ENCODE measurements at places on chromosomes 11 and 22.

DNA sequence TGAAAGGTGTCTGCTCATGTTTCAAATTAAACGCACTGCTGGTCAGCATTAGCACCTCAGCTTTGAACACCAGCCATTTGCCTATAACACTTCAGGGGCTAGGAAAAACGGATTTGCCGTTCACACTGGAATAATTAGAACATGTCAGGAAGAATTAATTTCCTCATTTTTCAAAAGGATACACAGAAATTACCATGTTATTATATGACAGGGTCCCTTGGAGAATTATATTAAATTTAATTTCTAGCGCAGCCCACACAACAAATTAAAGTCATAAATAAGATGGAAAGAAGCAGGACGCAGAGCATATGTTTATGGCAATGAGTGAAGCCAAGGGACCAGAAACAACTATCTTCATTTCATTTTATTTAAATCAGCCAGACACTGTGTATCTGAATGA is 83.8 kb upstream of the SOX6 start:
- DNase-seq: no peak

DNA sequence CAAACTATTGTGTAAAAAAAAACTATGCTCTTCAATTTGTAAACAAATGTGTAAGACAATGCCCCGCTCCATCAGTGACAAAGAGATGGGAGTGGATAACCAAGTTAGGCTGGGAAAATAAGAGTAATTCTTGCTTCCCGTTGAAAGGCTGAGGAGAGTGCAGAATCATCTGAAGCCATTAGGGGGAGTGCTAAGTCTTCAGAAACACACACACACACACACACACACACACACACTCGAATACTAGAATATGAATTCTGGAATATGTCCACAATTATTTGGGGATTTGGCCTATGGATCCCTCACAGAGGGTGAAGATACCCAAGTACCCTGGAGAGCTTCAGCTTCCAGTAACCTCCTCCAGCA is 27.8 kb upstream of the ROBO3 start:
- no peak for DNase-seq

- no peak for DNase-seq
Observed at GRCh38 chr11:118714816-118715215, 35.4 kb upstream of the TREH start.

DNA sequence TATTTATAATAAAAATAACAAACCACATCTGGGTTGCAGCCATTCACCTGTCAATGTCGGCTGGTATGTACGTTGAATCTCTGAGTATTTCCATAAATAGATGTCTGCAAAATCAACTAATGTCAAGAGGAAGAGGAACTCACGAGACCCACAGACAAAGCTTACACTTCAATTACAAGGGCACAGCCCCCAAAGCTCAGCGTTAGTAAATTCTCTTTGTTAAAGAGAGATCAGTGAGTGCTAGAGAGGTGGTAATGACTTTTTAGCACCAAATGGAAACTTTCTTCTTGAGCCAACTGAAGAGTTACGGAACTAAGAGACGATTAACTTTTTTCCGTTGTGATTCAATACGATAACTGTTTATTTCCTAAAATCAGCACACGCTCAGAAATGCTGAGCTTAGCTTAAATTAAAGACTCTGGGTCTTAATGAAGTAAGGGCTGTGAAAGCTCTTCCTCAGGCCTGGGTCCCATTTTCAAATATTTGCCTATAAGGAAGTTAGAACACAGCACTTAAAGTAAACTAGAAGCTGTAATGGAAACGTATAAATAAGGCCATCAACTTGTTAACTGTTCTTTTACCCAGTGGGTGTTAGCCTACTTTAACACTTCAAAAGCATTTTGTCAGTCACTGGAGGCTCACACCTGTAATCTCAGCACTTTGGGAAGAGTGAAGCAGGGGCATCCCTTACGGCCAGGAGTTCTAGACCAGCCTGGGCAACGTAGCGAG is 22.8 kb upstream of the TFIP11 start:
- no peak for DNase-seq

DNA sequence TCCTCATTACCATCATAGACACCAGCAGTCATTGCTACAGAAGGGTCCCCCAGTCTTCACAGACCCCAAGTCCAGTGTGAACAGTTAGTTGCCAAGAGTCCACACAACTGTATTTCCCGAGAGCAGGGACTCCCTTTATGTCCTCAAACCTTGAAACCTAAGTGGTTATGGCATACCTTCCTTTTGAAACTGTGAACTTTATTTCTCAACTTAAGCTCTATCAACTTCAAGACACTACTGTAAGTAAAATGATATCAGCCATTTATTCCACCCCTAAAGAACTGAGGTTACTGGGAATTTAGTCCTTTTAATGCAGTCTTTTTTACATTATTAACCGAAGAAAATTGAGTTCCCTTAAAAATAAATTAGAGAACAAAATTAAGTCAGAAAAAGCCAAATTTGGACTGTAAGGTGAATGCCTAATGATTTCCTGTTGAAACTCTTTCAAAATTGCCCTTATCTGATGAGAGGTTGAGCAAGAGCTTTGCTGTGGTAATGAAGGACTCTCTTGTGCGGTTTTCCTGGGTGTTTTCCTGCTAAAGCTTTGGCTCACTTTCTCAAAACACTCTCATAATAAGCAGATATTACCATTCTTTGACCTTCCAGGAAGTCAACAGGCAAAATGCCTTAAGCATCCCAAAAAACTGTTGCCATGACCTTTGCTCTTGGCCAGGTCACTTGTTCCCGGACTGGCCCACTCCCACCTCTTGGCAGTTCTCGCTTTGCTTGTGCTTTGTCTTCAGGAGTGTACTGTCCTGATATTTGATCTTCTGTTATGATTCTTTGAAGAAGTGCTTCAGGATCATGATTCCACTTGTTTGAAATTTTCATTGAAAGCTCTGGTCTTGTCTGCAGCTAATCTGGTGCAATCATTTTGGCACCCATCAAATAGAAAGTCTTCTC is 765.4 kb upstream of the ANO3 start:
- no peak for DNase-seq

DNA sequence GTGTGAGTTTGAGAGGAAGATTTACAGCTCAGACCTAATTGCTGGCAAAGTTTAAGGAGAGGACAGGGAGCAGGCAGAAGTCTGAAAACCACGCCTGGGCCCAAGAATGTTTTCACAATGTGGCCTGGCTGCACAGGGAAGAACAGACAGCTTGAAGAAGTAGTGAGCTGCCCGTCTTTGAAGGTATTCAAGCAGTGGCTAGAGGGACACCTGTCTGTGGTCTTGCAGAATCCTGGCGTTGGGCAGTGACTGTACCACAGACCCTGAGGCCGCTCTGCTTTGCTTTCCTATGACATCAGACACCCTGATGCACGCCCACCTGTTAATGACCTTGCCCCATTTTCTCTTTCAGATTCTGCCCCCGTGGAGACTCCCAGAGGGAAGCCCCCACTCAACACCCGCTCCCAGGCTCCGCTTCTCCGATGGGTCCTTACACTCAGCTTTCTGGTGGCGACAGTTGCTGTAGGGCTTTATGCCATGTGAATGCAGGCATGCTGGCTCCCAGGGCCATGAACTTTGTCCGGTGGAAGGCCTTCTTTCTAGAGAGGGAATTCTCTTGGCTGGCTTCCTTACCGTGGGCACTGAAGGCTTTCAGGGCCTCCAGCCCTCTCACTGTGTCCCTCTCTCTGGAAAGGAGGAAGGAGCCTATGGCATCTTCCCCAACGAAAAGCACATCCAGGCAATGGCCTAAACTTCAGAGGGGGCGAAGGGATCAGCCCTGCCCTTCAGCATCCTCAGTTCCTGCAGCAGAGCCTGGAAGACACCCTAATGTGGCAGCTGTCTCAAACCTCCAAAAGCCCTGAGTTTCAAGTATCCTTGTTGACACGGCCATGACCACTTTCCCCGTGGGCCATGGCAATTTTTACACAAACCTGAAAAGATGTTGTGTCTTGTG is 6.6 kb upstream of the MCM5 start:
- DNase-seq: no peak

- DNase-seq: no peak
Observed at GRCh38 chr11:3133261-3134217, 31.6 kb downstream of the OSBPL5 start.
